ENCODE measurements at places on chromosomes 4 and X. TPM values are rescaled to one million over a fixed set of nuclear protein-coding genes. Genes with fewer than 3 reads are reported as not detected.

The FAM9C gene
- total RNA-seq = under 0.01 TPM

The HAND2 gene
- total RNA-seq = 79.9 TPM

The CSTF2 gene
- 9.5 TPM for total RNA-seq

The RGN gene
- total RNA-seq = 3.3 TPM

The SASH3 gene
- total RNA-seq = not detected

The NAA11 gene
- not detected for total RNA-seq

The NAP1L2 gene
- 1.1 TPM for total RNA-seq

The GSX2 gene
- total RNA-seq = not detected

The MAGEA8 gene
- not detected for total RNA-seq

The PCDH18 gene
- total RNA-seq = 100 TPM

The ELMOD2 gene
- total RNA-seq = 25.3 TPM

The DKK2 gene
- 0.09 TPM for total RNA-seq

The VCX3A gene
- total RNA-seq = not detected

The CCNA2 gene
- 5.3 TPM for total RNA-seq

The WNK3 gene
- 0.14 TPM for total RNA-seq

The ZMAT1 gene
- 0.09 TPM for total RNA-seq

The FHDC1 gene
- total RNA-seq = 0.18 TPM

The SUPT20HL1 gene
- 0.14 TPM for total RNA-seq

The GLRA3 gene
- total RNA-seq = not detected

The RAB41 gene
- not detected for total RNA-seq

The DRD5 gene
- total RNA-seq = not detected

The UGT8 gene
- total RNA-seq = not detected

The JADE1 gene
- total RNA-seq = 10.1 TPM

The LIMCH1 gene
- total RNA-seq = 16.5 TPM

The TMEM271 gene
- total RNA-seq = not detected

The IGSF1 gene
- not detected for total RNA-seq

The ARSJ gene
- total RNA-seq = 22.9 TPM

The SOX3 gene
- not detected for total RNA-seq

The NXF2 gene
- not detected for total RNA-seq

The NUP62CL gene
- 0.14 TPM for total RNA-seq

The EMCN gene
- under 0.01 TPM for total RNA-seq

The CLIC2 gene
- 3.9 TPM for total RNA-seq

The GLOD5 gene
- total RNA-seq = not detected

The RPS6KA6 gene
- total RNA-seq = 12.7 TPM
